ENCODE measurements at places on chromosomes 6 and 20. TPM values are rescaled to one million over a fixed set of nuclear protein-coding genes. Genes with fewer than 3 reads are reported as not detected.

GRCh38 chr20:47905628-47906347 lies 120.5 kb upstream of the SULF2 start:
- DNase-seq, result no peak

PRND gene
- not detected for total RNA-seq

DNA sequence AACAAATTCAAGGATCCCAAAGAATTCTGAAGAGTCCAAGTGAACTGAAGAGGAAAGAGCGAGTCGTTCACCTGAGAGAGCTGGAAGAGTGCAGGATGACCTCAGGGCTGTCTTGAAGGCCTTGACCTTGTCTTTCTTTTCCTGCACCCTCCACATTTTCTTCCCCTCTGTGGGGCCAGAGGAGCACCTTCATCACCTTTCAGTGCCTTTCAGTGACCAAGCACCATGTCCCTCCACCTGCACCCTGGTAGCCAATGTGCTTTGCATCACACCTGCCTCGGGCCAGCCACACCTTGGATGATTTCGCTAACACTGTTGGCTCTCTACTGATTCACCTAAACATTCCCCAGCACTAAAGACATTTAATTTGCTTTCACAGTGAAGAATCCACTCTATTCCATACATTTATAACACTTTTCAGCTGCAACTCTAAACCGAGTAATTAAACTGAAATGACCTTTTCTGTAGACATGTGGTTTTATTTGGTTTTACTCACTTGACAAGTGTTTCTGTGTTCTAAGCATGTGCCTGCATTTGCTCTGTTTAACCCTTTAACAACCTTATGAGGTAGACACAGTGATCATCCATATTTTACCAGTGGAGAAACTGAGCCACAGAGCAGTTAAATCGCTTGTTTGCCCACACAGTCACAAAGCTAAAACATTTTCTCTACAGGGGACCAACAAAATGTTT lies 121.3 kb upstream of the CST7 start:
- no peak for DNase-seq

BEND6 gene
- total RNA-seq, result 0.90 TPM

- DNase-seq, result no peak
Observed at GRCh38 chr6:57044568-57044967, 1.9 kb upstream of the KIAA1586 start.

All from neural progenitor cell (in vitro differentiated cells).